ENCODE measurements at places on chromosomes 2 and 18.
A peak's percentile ranks its signal among the peaks of the same experiment; 100 is the strongest.

DNA sequence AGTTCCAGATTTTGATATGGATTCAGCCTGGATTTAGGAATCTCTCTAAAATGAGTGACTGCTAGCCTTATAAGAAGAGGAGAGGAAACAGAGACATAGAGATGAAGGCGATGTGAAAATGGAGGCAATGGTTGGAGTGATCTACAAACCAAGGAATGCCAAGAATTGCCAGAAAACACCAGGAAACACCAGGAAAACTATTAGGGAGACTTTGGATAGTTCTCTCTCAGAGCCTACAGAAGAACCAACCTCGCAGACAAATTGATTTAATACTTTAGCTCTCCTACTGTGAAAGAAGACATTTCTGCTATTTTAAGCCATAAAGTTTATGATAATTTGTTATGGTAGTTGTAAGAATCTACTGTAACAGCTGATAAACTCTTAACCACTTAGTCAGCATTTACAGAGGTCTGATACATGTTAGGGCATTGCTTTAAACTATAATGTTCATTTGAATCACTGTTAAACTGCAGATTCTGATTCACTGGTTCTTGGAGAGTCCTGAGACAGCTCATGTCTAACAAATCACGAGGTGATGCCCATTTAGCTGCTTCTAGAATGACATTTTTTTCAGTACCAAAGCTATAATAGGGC lies 1702.6 kb upstream of the LRRTM1 start:
- no peak for DNase-seq

GRCh38 chr2:59816075-59816474 lies 737.4 kb downstream of the BCL11A start:
- DNase-seq, result no peak

GRCh38 chr2:41194230-41194629 lies 742.3 kb upstream of the SLC8A1 start:
- DNase-seq, result peak; percentile 79

DNA sequence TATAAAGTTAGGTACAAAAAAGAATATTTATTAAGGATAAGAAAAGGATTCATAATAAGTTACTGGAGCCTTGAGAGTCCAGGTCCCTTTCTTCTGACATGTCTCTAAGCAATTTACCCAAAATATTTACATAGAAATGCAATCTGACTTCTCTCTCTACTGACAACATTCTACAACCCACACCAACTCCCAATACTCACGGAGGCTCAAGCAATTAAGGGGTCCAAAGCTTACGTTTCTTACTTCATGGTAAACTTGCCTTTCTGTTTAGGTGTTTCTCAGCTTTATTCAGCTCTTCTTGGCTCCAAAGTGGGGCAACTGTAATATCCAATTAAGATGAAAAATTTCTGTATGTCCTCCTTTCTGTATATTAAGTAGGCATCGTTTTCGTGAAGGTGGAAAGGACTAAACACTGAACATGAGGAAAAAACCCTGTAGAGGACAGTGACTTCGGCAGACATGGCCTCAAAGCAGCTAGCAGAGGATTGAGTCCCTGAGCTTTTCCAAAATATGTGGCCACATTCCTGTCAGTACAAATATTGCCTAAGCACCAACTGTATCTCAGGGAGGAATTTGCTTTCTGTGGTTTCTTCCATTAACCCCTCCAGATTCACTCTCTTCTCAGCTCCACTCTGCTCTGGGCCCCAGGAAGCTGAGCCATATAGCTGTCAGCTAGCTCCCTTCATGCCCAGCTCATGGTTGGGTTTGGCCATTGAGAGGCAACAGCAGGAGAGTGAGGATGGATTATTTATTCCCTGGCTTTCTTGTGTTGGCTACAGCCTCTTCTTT lies 67.9 kb upstream of the GLS start:
- no peak for DNase-seq

- no peak for DNase-seq
These were observed 152.1 kb upstream of the CCDC150 start for GRCh38 chr2:196487417-196487816.

DNA sequence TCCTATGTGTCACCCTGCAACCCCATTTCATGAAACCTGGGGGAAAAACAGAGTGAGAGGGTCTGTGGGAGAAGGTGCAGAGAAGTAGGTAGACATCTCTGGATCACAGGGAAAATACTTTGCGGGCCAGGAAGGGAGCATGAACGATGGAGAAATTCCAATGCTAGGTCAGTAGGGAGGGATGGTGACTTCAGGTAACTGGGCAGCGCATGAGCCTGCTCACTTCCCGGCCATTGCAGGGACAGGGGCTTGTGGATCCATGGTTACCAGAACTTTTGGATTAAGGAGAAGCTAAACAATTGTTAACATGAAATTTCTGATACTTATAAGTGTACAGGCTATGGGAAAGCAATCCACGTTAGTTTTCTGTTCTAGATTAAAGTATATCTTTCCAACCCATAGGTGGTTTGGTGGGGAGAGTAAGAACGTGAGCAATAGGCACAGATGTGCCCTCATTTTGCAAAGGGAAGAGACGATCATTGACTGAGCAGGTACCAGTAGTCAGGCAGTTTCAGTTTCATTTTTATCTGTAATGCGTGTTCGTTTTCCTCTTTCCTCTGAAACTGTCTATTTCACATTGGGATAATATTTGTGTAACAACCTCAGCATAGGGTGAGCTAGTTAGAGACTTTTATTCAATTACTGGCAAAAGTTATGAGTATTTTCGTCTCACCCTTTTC lies 65.0 kb downstream of the NYAP2 start:
- no peak for DNase-seq

GRCh38 chr2:26905341-26906198 lies 57.6 kb downstream of the DPYSL5 start:
- DNase-seq, result no peak
